Activated naive CD8-positive, alpha-beta T cell treated with anti-CD3 and anti-CD28 coated beads, Interleukin-2, amount 50 U/mL, for 24 hours (primary cell): ENCODE measurements at places on chromosomes 2 and 18.
A peak's percentile ranks its signal among the peaks of the same experiment; 100 is the strongest.

DNA sequence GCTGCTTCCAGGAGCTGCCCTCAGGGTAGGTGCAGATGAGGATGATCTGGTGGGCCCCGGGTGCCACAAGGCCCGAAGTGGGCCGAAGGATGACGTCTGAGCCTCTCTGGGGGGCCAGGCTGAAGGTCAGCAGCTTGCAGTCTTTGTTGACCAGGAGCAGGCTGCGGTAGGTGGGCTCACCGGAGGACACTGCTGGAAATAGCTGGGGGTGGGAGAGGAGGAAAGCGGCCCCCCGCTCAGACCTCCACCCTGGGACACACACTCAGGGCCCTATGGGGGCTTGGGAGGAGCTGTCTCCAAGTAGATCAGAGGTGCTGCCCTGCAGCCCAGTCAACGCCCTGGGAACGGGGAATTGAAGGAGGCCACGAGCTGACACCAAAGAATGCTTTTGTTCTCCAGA lies 17.3 kb downstream of the CFAP65 start:
- DNase-seq, result no peak

- DNase-seq, result peak; percentile 48
Observed at GRCh38 chr2:24824966-24825882, 32.0 kb downstream of the CENPO start.

DNA sequence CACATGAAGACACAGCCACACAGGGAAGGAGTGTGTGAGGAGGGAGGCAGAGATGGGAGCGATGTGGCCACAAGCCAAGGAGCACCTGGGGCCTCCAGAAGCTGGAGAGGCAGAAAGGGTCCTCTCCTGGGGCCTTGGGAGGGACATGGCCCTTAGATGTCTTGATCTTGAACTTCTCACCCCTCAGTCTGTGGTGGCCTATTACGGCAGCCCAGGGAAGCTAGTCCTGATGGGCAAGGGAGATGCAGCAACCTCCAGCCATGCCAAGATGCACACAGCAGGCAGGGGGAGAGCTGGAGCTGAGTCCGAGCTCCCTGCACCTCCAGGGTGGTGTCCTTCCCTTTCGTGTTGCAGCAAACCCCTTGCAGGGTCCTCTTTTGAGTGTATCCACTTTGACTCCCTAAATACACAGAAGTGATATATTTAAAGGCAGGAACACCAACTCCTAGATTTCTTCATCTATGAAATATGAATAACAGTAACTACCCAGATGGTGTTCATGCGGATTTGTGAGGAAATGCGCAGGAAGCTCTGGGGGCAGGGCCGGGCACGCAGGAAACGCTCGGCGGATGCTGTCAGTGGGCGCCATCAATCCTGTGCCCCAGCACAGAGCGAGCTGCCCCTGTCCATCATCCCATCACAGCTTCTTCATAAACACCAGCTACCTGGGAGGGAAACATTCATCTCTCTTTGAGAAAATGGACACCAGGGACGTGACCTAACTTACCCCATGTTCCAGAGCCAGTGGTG lies 230.4 kb upstream of the MYT1L start:
- DNase-seq, result no peak

- DNase-seq, result no peak
Observed at GRCh38 chr2:167843217-167843616, 404.2 kb downstream of the STK39 start.

DNA sequence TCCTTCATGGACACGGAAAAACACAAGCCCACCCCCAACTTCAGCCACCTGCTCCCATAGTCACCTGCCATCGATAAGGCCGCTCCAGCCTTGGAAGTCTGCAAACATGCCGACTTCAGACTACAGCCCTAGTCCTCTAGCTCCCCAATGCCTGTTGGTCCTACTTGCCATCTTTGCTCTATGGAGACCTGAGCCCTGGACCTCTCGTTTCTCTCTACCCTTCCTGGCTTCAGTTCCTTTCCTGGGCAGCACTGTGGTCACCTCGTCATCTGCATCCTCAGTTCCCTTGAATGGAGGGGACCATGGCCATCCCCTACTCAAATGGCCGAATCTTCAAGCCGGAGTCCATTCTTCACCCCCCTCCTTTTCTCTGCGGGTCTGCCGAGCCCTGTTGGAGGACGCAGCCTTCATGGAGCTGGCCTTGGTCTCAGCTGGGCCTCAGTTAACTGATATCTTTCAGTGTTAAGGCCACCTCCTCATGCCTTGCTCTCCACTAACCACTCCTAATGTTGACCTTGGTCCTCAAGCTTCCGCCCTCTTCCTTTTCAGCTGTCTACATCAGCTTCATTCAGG lies 47.7 kb upstream of the GBX2 start:
- no peak for DNase-seq
